Activated T-helper 9 cell treated with anti-CD3 and anti-CD28 coated beads, Interleukin-2, amount 50 U/mL, for 16 hours (primary cell): ENCODE measurements at places on chromosomes 3 and 15.

DNA sequence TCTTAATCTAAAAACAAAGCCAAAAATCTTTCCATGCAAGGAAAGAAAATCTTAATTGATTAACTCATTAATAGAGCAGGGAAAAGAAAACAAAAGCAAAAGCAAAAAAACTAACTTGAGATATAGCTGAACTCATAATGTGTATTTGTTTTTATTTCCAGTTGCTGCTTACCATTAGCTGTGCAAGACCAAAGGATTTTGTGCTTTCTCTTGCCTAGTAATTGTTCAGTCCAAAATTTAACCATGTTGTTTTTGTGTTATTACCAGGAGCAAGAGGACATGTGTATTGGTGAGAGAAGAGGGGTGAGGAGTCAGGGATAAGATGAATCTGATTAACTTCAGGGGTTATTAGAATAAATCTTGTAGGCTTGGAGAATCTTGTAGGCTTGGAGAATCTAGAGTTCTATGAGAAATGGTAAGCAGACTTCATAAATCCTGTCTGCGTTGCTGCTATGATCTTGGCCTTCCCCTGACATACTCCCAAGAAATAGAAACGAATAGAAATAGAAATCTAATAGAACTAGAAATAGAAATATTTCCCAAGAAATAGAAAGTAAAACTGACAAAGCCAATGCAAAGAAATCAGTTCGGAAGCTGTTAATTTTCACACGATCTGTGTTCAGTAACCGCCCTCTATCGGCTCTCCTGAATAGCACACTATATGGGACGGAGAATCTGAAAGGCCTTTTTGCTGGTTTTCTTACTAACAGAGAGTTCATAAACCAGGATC, 72.6 kb upstream of the TNFSF10 start:
- DNase-seq, result peak; percentile 8

DNA sequence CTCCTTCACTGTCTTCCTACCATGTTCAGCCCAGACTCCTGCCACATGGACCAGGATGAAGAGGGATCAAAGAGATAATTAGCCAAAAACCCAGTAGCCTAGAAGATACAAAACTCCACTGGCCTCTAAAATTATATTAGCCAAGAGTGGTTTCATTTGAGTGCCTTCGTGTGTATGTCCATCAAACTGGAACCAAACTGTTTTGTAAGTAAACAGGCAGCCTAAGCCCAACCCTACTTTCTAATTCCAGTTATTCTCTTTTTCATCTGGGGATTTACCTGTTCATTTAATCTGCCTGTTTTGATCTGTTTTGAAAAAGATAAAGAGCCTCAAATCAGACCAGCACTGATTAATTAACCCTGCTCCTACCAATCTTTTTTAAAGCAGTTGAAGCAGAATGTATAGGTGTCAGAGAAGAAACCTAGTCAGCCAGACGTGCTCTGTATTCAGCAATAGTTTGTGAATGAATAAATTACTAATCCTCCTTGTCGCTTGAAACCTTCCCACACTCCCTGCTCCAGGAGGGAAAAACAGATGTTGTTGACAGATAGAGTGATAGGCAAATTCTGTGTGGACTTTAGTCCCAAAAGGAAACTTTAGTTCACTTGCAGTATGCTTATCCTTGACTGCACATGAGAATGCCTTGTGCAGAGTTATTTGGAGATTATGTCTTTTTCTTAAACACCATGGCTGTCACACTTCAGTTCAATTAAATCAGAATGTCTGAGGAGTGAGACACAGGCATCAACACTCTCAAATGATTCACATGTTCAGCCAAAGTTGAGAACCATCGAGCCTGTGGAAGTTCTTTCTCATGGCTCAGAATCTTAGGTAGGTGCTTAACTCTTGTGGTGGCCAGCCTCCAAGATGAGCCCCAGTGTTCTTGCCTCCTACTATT, 55.5 kb upstream of the ZBED2 start:
- no peak for DNase-seq

DNA sequence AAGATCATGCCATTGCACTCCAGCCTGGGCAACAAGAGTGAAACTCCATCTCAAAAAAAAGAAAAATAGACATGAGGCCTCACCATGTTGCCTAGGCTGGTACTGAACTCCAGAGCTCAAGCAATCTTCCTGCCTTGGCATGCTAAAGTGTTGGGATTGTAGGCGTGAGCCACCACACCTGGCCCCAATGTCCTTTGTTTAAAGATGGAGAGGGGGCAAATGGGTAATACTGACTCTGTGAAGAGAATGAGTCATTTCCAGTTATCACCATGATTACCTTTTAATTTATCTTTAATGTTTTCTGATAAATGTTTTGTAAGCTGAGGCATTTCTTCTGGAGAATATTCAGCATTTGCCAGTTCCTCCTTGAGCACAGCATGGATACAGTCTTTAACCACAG, 2.2 kb downstream of the DYNLT2B start:
- DNase-seq, result no peak

GRCh38 chr15:47639042-47639441, 78.3 kb upstream of the SEMA6D start:
- no peak for DNase-seq

GRCh38 chr3:89966877-89967665, 859.6 kb downstream of the EPHA3 start:
- no peak for DNase-seq

- no peak for DNase-seq
Observed at GRCh38 chr3:65483480-65483879, 555.2 kb downstream of the MAGI1 start.

DNA sequence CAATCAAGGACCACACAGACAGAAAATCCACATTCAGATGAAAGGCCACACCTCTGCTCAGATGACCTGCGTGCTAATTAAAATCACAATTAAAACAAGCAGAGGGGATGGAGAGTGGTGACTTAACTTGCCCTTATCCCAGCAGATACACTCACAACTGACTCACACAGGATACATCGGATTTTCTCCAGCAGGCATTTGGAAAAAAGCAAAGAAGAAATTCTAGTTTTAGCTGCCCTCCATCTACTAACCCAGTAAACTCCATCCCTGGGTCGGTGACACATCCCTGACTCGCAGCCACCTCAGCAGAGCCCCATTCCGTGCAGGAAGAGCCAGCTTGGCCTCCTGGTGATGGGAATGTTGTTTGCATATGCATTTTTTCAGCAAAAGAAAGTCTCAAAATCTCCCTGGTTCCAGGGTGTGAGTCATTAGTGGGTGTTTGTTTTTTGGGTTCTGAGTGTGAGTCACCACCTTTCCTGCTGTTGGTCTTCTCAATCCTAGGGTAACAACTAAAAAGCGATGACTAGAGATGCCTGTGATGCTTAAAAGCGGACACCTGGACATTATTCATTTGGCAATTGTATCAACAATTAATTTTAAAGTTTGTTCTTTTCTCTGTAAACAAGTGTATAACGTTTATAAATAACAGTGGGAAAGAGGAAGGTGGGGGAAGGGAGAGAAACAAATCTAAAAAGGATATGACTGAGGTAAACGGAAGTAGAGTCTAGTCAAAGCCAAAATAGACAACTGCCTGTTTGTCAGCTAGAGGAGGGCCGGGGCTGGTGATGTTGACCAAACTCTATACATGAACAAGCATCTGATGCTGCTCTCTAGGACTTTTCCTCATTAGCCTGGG, 49.8 kb upstream of the SLC4A7 start:
- DNase-seq, result peak; percentile 10

- no peak for DNase-seq
Observed at GRCh38 chr3:33122991-33123390, 9.2 kb downstream of the CRTAP start.

- no peak for DNase-seq
Observed at GRCh38 chr3:107344722-107345121, 32.5 kb upstream of the CCDC54 start.

DNA sequence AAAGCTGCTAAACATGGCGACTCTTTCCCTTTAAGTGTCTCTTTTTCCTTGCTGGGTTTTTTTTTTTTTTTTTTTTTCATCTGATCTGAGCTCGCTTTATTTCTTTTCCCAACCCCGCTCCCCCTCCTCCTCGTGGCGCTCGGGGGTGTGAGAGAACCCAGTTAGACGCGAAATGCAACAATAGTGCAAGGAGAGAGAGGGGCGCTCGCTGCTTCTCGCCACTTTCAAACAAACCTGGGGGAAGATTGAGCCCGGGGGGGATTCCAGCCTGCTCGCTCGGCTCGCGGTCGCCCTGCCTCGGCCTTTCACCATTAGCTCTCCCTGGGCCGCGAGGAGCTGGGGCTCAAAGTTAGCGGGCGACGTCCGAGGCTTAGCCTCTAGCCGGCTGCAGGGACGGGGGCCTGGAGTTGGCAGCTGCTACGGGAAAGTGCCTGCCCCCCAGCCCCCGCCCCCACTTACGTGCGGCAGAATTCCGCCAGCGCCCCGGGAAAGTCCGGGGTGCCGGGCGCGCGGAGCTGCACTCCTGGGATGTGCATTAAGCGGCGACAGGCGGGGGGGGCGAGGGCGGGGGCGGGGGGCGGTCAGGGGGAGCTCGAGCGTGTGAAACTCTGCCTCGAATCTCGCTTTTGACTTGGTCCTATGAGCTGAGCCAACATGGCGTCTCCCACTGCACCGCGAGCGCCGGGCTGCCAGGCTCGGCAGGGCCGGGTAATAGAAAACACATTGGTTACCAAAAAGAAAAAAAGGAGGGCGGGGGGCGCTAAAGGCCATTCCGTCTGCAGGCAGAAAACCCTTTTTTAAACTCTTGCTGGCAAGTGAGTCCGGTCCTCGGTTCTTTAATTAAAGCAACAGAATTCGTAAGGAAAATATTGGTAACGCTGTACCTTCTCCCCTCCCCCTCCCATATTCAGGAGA, 10.4 kb downstream of the NR2F2 start:
- DNase-seq, result no peak

- DNase-seq, result no peak
Observed at GRCh38 chr15:55337160-55337559, 18.1 kb downstream of the PIGB start.

DNA sequence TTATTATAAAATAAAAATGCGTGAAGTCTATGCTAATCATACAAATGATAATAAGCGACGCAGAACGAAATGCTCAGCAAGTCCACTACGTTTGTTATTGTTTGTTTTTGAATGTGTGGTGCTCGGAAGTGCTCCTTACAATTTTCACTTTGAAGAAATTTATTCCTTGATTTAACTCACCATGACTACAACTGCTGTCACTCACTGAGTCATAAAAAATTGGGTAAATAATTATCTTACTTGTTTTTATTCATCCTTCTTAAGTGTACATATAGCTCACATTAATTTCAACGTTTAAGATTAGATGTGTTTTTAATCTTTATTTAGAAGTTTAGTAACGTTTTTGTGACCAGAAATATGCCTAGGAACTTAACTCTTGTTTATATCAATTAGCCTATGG, 66.7 kb upstream of the NANOGP8 start:
- DNase-seq, result no peak

DNA sequence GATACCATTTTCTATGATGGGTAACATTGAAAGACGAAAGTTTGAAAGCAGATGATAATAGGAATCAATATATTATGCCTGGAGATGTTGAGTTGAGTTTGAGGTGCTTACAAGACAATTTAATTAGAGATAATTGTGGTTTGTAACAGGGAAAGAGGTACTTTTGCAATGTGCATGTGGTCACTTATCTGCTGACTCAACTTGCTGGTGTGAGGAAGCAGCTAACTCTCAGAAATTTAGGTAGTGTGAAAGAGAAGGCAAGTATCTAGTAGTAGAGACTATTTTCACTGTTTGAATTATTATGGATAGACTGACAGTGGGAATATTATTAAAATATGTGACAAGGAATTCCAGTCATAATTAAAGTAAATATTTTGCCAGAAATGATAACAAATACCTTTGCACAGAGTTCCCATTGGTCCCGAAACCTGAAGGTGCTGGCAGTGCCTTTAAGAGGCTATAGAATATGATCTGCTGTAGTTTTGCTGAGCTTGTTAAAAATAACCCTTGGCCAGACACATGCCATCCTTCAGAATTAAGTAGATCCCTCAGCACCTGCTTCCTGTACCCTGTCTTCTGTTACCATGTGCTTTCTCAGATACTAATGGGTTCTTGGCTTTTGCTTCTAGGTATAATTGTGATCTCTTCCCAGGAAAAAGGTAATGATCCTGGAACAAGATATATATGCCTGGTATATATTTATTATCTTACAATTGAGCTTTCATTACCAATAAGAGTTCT, 315.9 kb downstream of the BCHE start:
- no peak for DNase-seq

GRCh38 chr3:23791678-23792077, 14.1 kb upstream of the UBE2E1 start:
- no peak for DNase-seq

DNA sequence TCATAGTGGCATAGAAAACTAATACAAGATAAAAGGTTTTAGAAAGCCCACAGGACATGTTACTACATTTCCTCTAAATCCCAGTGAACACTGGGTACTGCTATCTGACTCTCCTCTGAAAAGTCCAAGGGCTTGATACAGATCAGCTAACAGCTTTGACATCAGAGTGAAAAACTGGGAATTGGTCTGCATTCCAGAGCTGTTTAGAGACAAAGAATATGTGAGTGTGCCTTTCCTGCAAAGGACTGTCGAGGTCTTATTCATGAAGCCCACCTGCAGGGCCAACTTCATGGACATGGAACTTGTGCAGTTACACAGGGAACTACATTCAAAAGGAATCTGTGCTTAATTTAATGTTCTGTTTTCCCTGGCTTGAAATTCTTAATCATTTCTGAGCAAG, 5.2 kb upstream of the TMCO5A start:
- no peak for DNase-seq

GRCh38 chr3:31851278-31851677, 129.8 kb downstream of the OSBPL10 start:
- no peak for DNase-seq

DNA sequence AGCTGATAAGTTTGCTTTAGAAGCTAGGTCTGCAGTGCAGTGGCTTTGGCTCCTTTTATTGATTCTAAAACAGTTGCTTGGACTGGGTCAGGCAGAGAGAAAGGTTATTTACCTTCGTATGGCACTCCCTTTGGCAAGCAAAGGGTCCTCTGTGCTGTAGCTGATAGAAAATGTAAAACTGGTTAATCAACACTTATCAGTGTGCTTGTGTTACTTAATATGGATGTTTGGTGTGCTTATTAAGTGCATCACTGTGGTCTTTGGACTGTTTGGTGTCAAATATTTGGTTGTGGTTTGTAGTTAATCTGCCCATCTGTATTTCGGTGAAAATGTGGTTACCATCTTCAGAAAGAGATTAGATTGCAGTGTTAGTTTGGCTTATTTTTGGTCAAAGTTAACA, 16.0 kb downstream of the UBE2E2 start:
- no peak for DNase-seq

DNA sequence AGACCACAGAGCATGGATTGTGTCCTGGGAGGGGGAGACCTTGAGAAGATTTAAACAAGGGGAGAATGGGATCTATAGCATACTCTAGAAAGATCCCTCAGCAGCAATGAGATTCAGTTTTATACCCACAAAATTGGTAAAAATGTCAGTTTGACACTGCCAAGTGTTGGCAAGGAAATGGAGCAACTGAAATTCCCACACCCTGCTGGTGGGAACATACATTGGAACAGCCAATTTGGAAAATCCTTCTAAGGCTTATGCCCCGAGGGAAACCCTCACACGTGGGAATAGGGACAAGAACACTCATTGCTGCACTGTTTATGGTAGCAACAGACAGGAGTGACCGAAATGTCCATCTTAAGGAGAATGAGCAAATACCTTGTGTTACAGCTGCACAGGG, 5.0 kb upstream of the DNAJB8 start:
- no peak for DNase-seq

- no peak for DNase-seq
Observed at GRCh38 chr3:128504963-128505730, 12.1 kb upstream of the GATA2 start.
